ENCODE measurements at places on chromosomes 16 and 17. TPM values are rescaled to one million over a fixed set of nuclear protein-coding genes. Genes with fewer than 3 reads are reported as not detected.

ADAMTS18 gene
- under 0.01 TPM for total RNA-seq

FGF11 gene
- 1.7 TPM for total RNA-seq

DDX52 gene
- 21.4 TPM for total RNA-seq

SLC47A2 gene
- not detected for total RNA-seq

HOXB7 gene
- total RNA-seq, result 1.4 TPM

GNGT2 gene
- total RNA-seq, result not detected

CPSF4L gene
- not detected for total RNA-seq

KRT24 gene
- not detected for total RNA-seq

NLGN2 gene
- 10.7 TPM for total RNA-seq

SOX9 gene
- total RNA-seq, result 2.9 TPM
